ENCODE measurements at places on chromosomes 4 and X. TPM values are rescaled to one million over a fixed set of nuclear protein-coding genes. Genes with fewer than 3 reads are reported as not detected.

SLC9B1 gene
- 0.49 TPM for total RNA-seq

GRCh38 chr4:29817961-29818360 lies 902.2 kb upstream of the PCDH7 start:
- no peak for DNase-seq
- no peak overlapping the region for H3K4me3 ChIP-seq
- H3K27ac ChIP-seq: no peak overlapping the region
- H3K36me3 ChIP-seq: no peaks in the 10 kb centered on the region
- no peaks in the 10 kb centered on the region for H3K27me3 ChIP-seq

- no peaks in the 10 kb centered on the region for H3K36me3 ChIP-seq
- H3K4me1 ChIP-seq: no peaks in the 10 kb centered on the region
- no peak for DNase-seq
Observed at GRCh38 chrX:9308426-9308825, 156.4 kb upstream of the TBL1X start.

WFS1 gene
- 48.2 TPM for total RNA-seq

- H3K4me1 ChIP-seq: peaks cover 2% of the 10 kb centered on the region
- no peak overlapping the region for H3K27ac ChIP-seq
Observed at GRCh38 chr4:52102587-52102986, 51.5 kb downstream of the SPATA18 start.

- H3K27ac ChIP-seq: no peak overlapping the region
- no peak for DNase-seq
- H3K36me3 ChIP-seq: no peaks in the 10 kb centered on the region
Observed at GRCh38 chrX:71941776-71942175, 31.1 kb downstream of the NHSL2 start.

CHM gene
- 18.4 TPM for total RNA-seq

CT47B1 gene
- total RNA-seq: not detected

DNA sequence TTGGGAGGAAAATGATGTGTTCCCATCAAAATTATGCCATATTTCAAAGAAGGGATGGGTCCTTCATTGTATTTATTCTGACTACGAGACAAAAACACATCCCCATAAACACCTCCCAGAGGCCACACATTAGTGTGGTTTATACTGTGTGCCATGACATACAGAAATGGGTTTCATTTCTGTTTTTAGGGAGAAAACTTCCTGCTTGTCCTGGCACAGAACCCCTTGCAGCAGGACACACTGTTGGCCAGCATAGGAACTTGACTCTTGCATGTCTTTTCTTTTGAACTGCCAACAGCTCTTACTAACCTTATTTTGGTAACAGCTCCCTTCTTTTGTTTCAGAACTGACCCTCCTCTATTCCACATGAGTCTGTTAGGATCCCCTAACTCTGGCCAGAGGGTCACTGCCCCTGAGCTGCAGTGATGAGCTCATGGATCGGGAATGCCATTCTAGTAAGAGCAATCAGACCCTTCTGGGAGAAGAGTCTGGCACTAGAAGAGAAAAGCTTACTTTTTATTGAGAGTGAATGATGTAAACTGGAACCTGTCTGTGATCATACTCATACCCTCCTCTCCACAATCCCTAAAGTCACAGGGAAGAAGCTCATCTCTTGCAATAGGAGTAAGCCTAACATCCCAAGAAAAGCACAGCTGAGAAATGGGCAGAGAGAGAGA lies 86.4 kb downstream of the SMIM20 start:
- H3K4me1 ChIP-seq: no peaks in the 10 kb centered on the region
- H3K27ac ChIP-seq: no peak overlapping the region
- H3K27me3 ChIP-seq: no peaks in the 10 kb centered on the region
- no peak for DNase-seq
- H3K36me3 ChIP-seq: no peaks in the 10 kb centered on the region

- H3K36me3 ChIP-seq: no peaks in the 10 kb centered on the region
- no peaks in the 10 kb centered on the region for H3K4me1 ChIP-seq
- H3K4me3 ChIP-seq: no peak overlapping the region
- no peak for DNase-seq
- H3K27ac ChIP-seq: no peak overlapping the region
Observed at GRCh38 chr4:122577189-122577553, 43.7 kb downstream of the IL21 start.

DNA sequence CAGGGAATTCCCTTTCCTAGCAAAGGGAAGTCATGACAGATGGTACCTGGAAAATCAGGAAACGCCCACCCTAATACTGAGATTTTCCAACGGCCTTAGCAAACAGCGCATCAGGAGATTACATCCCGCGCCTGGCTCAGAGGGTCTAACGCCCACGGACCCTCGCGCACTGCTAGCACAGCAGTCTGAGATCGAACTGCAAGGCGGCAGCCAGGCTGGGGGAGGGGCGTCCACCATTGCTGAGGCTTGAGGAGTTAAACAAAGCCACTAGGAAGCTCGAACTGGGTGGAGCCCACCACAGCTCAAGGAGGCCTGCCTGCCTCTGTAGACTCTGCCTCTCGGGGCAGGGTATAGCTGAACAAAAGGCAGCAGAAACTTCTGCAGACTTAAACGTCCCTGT lies 507.7 kb downstream of the ZIC3 start:
- no peaks in the 10 kb centered on the region for H3K36me3 ChIP-seq
- H3K4me3 ChIP-seq: no peak overlapping the region
- H3K27me3 ChIP-seq: no peaks in the 10 kb centered on the region
- no peak for DNase-seq
- no peaks in the 10 kb centered on the region for H3K4me1 ChIP-seq

DNA sequence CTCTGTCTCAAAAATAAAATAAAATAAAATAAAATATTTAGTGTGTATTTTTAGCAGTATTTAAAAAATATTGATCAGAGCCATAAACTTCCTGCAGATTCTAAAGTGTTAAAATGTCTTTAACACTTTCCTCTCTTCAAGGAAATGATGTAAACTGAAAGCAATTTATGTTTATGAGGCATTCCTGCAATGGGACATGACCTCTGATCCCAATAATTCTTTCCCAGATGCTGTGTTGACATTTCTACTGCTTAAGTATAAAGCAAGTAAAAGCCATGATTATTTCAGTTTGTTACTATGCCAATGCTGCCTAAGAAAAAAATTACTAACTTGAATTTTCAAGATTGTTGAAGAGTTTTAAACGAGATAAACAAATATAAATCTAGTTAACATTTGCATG lies 29.0 kb downstream of the COQ2 start:
- H3K27ac ChIP-seq: peak overlapping the region; percentile 95
- DNase-seq: peak; percentile 96
- H3K4me3 ChIP-seq: no peak overlapping the region
- peaks cover 45% of the 10 kb centered on the region for H3K4me1 ChIP-seq
- H3K27me3 ChIP-seq: no peaks in the 10 kb centered on the region
- H3K36me3 ChIP-seq: no peaks in the 10 kb centered on the region

DNA sequence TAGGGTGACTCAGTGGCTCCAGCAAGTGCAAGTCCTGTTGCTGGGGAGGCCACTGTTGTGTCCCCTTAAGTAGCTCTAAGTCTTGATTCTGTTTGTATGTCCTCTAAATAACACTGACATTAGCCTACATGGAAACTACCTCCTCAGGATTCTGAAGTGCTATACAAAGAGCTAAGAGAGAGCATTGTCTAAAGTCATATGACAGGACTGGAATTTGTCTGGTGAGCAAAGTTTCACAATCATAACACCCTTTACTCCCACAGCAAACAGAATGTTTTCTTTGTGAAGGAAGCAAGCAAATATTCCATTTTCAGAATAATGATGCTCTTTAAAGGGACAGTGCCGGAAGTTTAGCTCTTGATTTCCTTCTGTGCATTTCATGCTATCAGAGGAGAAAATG lies 23.4 kb upstream of the CT47A1 start:
- H3K4me3 ChIP-seq: no peak overlapping the region
- no peaks in the 10 kb centered on the region for H3K27me3 ChIP-seq
- H3K27ac ChIP-seq: no peak overlapping the region
- no peaks in the 10 kb centered on the region for H3K36me3 ChIP-seq

IQCM gene
- total RNA-seq: not detected

GRCh38 chr4:26874110-26874509 lies 13.5 kb downstream of the STIM2 start:
- no peaks in the 10 kb centered on the region for H3K27me3 ChIP-seq
- no peak overlapping the region for H3K27ac ChIP-seq
- DNase-seq: no peak
- no peaks in the 10 kb centered on the region for H3K4me1 ChIP-seq

GRCh38 chr4:38489924-38490639 lies 173.9 kb upstream of the KLF3 start:
- H3K36me3 ChIP-seq: no peaks in the 10 kb centered on the region
- no peaks in the 10 kb centered on the region for H3K27me3 ChIP-seq
- H3K4me3 ChIP-seq: no peak overlapping the region
- H3K27ac ChIP-seq: no peak overlapping the region

NHS gene
- total RNA-seq: 1.1 TPM

MCF2 gene
- 0.13 TPM for total RNA-seq

LDOC1 gene
- 46.2 TPM for total RNA-seq

GAGE12F gene
- not detected for total RNA-seq
